NCI-H460 (cell line): ENCODE measurements at places on chromosomes 4 and X.

- DNase-seq: no peak
These were observed 170.8 kb upstream of the GALNT7 start for GRCh38 chr4:172997856-172998255.

GRCh38 chrX:153967536-153968224 is 3.9 kb downstream of the HCFC1 start:
- no peak for DNase-seq

DNA sequence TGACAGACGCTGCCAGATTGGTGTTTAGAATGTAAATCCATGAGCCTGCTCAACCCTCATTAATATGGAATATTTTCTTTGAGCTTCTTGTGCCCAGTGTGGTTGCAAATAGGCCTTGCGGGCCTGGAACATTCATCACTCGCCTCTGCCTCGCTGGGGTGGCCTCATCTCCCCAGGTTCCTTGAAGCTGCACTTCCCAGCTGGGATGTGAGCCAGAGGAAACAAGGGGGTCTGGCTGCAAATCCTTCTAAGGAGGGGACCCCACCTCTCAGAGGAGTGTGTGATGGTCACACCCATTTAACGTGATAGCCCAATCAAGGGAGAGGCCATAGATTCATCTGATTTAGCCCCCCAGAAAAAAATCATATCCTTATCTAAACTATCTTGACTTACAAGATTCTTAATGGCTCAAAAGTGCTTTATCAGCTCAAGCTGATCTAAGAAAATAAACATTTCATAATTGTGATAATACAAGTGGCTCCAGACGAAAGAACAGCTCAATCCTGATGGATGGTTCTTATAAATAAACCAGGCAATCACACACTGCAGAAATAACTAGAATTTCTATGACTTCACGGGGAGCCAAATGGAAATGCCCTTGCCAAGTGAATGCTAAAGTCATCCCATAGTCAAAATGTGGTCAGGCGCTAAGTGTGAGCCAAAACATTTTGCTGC is 189.9 kb downstream of the PTTG2 start:
- DNase-seq: no peak

- DNase-seq: no peak
These were observed 219.9 kb upstream of the GLRA2 start for GRCh38 chrX:14309431-14309830.

DNA sequence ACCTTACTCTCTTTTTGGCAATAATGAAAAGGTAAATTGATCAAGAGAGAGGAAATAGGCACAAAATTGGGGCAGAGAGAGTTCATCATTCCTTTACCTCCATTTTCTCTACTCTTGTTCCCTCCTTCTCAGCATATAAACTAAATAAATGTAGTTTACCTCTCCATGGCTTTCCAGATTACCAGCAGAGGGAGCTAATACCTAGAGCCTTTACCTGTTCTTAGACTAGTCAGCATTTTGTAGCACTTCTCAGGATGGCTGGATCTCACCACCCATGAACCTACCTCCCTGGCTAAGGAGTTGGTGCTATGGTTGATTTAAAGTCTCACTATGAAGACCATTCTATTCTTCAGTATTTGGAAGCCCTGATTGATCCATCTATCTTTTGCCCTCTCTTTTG is 15.7 kb downstream of the OFD1 start:
- DNase-seq: peak; percentile 55

- no peak for DNase-seq
These were observed 104.6 kb downstream of the FBXW7 start for GRCh38 chr4:152431291-152431690.

DNA sequence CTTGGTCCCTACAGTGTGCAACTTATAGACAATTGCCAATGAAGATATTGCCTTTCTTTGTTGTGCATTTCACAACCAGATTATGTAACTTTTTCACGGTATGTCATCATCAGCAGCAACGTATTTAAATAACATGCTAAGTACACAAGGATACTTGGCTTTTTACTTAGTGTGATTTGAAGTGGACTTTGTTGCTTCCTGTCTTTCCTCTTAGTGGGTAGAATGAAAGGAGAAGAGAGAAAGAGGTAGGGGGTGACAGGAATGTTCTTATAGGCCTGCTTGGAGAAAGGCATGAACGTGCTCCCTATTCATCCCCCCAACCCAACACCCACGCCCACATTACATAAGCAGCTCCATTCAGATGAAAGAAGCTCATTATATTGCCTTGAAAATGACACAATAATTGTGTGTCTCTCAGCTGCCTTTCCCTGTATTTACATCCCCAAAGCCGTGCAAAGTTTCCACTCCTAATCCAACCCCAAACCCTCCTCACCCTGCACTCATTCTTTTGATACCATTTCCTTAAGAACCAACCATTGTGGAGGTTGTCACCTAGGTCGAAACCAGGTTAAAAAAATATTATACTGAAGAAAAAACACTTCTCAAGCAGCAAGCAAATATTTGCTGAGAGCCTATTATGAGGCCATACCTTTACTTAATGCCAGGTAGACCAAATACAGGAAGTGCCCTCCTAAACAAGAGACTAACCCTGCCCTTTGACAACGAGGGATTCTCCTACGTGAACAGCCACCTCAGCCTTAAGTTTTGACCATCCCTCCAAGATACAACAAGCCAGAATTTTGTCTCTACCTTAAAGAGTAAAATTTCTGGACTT is 25.2 kb upstream of the GK start:
- DNase-seq: no peak

- no peak for DNase-seq
These were observed 81.7 kb upstream of the GPM6B start for GRCh38 chrX:13898603-13899002.

DNA sequence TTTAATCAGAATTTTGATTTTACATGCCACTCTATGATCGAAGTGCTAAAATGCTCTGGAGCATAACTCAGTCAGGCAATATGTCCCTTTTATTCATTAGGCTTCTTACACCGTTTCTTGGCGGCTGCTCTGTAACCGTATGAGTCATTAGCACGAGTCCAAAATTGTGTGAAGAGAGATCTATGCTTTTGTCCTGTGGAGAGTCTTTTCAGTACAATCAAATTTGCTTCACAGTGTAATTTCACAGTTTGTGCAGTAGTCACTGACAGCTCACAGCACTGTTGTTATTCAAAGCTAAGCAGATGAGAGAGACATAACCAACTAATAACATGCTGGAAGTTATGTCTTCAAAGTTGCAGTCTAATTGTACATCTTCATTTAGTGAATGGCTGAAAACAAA is 167.8 kb downstream of the PCDH10 start:
- DNase-seq: no peak

DNA sequence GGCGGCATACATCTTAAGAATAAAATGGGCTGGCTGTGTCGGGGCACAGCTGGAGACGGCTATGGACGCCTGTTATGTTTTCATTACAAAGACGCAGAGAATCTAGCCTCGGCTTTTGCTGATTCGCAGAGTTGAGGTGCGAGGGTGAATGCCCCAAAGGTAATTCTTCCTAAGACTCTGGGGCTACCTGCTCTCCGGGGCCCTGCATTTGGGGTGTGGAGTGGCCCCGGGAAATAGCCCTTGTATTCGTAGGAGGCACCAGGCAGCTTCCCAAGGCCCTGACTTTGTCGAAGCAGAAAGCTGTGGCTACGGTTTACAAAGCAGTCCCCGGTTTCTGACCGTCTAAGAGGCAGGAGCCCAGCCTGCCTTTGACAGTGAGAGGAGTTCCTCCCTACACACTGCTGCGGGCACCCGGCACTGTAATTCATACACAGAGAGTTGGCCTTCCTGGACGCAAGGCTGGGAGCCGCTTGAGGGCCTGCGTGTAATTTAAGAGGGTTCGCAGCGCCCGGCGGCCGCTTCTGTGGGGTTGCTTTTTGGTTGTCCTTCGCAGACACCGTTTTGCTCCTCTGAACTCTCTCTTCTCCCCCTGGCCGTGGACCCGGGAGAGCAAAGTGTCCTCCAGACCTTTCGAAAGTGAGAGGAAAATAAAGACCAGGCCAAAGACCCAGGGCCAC is 1.9 kb downstream of the SHOX start:
- no peak for DNase-seq

GRCh38 chrX:124386401-124386800 is 40.0 kb downstream of the SH2D1A start:
- no peak for DNase-seq

DNA sequence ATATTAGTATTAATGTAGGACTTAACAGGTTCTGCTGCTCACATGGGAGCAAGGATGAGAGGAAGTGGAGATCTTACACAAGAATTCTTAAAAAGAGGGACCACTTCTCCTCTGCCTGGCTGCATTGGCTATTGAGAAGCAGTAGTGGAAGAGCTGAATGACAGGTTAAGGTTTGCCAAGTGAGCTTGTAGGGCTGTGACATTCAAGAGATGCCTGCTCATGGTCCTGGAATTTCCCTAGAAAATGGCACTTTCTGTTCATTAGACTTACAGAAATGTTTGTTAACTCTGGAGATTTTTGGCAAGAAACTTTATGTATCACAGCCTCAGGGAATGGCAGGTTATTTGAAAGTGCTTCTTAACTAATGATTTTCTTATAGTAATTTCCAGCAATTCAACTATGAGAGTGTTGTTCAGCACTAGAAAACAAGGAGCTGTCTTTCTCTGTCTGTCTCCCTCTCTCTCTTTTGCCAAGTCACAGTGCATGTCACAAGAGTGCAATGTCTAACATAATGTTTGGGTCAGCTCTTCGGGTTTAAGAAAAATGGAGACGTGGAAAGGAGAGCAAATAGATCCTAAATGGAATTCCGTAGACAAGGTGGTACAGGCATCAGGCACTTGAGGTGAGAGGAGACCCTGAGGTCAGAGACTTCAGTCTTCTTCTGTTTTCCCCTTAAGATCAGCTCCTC is 8.3 kb upstream of the NAP1L5 start:
- DNase-seq: no peak

DNA sequence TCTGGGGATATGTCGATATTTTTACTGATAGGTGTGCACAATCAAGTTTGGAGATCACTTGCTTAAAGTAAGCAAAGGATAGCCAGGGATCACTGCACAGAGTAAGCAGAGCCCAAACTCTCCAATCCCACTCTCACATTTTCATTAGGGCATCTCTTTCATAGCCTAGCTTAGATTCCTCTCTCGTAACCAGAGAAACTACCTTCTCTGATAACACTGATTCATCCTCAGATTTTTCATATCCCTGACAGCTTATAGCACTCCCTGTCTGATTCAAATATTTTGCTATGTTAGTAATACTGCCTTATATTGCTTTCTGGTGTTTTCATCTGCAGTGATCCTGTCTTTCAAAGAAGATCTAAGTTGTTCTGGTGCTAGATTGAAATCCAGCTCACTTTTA is 123.7 kb downstream of the CBLL2 start:
- no peak for DNase-seq

DNA sequence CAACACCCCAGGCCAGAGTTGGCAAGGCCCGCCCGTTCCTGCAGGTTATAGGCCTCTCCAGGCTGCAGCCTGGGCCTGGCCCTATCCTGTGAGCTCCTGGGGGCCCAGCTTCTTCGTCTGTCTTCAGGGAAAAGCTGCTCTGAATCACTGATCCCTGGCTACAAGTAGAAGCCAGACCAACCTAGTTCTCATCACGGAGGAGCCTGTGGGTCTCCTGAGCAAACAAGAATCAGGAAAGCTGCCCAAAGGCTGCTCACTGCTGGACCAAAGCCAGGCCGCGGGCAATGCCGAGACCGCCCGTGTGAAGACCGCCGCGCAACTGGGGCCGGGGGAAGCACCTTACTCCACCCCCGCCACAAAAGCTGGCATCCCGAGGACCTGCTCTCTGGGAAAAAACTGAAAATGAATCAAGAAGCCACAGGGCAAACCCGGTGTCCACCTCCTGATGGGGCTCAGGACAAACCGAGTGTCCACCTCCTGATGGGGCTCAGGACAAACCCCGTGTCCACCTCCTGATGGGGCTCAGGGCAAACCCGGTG is 12.8 kb downstream of the CTBP1 start:
- no peak for DNase-seq

DNA sequence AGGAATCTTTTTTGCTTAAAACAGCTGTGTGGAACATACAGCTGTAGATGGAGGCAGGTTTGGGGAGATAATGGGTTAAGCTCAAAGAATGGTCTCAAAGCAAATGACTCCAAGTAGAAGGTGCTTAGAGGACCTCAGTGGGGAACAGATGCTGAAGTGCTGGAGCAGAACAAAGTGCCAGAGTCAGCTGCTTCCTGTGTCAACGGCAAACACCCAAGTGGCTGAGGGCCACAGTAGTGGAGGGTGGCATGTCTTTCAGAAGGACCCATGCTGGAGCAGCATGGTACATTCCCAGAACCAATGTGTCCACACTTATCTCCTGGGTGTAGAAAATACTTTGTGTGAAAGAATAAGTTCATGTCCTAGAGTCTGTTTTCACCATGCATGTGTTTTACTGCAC is 197.5 kb downstream of the CCNG2 start:
- no peak for DNase-seq

DNA sequence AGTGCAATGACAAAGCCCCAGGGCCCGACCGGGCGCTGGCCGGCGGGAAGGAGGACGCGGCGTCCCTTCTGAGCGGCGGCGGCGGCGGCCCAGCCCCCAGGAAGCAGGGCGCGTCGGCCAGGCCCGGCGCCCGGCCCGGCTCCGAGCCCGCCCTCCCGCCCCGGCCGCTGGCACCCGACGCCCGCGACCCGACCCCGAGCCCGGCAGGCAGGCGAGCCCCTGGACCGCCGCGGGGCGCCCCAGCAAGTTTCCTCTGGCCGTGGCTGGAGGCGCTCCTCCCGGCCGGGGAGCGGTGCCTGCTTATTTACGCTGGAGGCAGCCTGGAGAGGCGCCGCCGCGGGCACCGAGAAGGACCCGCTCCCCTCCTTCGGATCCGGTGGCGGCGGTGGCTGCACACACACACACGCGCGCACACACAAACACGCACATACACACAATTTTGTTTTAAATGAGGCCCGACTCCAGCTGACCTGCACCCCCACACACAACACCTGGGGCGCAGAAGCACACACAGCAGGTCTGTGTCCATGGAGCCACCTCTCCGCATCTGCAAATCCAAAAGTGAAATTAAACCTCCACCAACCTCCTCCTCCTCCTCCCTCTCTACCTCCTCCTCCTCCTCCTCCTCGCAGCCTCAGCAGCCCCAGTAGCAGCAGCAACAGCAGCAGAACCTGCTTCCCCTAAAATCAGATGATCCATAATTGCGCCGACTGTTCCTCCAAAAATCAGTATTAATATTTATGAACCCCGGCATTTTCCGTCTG is 669 bp downstream of the IRF2 start:
- no peak for DNase-seq

DNA sequence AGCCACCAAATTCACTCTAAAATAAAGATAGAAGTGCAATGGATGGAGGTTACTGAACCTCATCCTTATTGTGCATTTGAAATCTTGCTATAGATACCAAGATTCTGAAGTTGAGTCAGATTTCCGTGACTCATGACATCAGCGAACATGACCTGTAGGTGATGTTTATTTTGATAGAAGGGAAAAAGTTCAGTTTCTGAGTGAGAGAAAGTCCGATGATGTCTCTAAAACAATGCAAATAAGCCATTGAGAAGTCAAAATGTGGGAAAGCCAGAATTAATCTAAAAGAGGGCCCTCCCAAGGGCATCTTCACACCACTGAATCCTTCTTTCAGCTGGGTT is 20.0 kb downstream of the PHOX2B start:
- no peak for DNase-seq

GRCh38 chr4:83388313-83388676 is 53.6 kb upstream of the HPSE start:
- no peak for DNase-seq
